Prostate gland (tissue), 2 donors: ENCODE measurements at places on chromosomes 5 and 9. TPM values are rescaled to one million over a fixed set of nuclear protein-coding genes. Genes with fewer than 3 reads are reported as not detected.

SHOC1 gene
- total RNA-seq = not detected

HAVCR2 gene
- 1.8 TPM for total RNA-seq

PCSK1 gene
- 0.34 TPM for total RNA-seq

SPATA31C1 gene
- total RNA-seq = 0.97 TPM

PCDHA13 gene
- total RNA-seq = 1.5 TPM

FOXD4 gene
- total RNA-seq = 0.51 TPM

HRH2 gene
- total RNA-seq = 5.3 TPM

PCDHGB6 gene
- total RNA-seq = 11.0 TPM

PLAC8L1 gene
- not detected for total RNA-seq

DNA sequence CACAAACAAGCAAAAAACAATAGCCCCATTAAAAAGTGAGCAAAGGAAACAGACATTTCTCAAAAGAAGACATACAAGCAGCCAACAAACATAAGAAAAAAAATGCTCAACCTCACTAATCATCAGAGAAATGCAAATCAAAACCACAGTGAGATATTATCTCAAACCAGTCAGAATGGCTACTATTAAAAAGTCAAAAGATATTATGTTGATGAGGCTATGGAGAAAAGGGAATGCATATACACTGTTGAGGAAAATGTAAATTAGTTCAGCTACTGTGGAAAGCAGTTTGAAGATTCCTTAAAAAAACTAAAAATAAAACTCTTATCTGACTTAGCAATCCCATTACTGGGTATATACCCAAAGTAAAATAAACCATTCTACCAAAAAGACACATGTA is 28.7 kb upstream of the BARX1 start:
- DNase-seq = no peak

DNA sequence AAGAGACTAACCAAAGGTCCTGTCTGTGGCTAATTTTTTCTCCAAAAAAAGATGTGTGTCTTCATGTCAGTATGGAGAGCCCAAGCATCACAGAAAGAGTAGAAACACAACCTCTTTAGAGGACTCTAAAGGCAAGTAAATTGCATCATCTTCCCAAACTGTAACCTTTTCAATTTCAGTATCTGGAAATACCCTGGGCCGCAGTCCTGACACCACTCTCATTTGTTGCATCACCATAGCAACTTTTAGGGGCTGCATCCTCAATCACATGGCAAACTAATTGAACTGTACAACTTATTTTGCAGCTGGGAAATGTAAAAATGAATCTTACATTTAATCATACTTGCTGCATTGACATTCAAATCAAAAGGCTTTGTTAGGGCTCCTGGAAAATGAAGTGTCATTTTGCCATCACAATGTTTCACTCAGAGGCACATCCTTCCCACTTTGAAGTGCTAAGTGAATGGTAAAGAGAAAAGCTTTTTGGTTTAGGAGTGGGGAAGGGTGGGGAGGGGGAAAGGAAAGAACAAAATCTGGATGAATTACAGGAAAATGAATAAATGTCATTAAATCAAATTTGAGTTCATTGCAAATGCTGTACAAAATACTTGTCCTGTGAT is 60.6 kb upstream of the GRIA1 start:
- DNase-seq = no peak

- no peak for DNase-seq
Measured at GRCh38 chr9:121860744-121861143, 209.3 kb downstream of the DAB2IP start.

- no peak for DNase-seq
Measured at GRCh38 chr5:13673511-13673910, 271.0 kb downstream of the DNAH5 start.

GRCh38 chr9:419571-420171 is 205.0 kb downstream of the DOCK8 start:
- DNase-seq = no peak

GRCh38 chr5:88248743-88249540 is 19.7 kb downstream of the TMEM161B start:
- DNase-seq = no peak

DNA sequence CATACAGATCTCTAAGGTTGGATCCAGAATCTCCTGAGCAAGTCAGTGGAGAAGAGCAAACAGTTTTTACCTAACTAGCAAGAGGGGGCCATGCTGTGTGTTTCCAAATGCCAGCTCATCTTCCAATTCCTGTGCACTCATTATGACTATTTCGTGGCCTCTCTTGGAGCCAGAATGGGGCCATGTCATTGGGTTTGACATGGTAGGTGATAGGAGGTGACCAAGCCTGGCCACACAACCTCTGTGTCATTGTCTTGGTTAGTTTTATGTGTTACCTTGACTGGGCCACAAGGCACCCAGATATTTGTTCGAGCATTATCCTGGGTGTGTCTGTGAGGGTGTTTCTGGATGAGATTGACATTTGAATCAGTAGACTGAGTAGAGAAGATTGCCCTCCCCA is 206.2 kb downstream of the HSPA4 start:
- DNase-seq = no peak

GRCh38 chr9:120365386-120365785 is 214.6 kb downstream of the CDK5RAP2 start:
- DNase-seq = no peak

GRCh38 chr5:123151227-123151909 is 62.3 kb downstream of the PRDM6 start:
- DNase-seq = no peak

- DNase-seq = no peak
Measured at GRCh38 chr9:76353280-76353679, 40.9 kb downstream of the RFK start.

DNA sequence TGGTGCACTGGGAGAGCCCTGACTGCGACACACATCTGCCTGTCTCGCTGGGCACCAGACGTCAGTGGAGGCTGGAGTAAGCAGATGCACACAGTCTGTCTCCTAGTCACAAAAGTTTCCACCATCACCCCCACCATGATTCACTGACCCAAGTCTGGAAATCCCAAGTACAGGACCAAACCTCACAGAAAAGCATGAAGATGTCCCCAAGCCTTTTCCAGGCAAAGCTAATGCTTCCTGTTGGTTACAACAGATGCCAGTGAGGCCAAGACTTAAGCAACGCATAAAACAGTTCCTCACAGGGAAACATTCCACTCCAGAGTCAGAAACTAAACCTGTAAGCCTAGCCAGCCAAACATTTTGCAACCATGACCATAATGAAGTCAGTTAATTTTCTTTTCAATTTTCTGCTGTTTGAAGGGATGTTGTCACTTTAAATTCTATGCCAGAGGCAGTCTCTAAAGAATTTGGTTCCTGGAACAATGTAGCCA is 259.3 kb upstream of the SLC30A5 start:
- no peak for DNase-seq

DNA sequence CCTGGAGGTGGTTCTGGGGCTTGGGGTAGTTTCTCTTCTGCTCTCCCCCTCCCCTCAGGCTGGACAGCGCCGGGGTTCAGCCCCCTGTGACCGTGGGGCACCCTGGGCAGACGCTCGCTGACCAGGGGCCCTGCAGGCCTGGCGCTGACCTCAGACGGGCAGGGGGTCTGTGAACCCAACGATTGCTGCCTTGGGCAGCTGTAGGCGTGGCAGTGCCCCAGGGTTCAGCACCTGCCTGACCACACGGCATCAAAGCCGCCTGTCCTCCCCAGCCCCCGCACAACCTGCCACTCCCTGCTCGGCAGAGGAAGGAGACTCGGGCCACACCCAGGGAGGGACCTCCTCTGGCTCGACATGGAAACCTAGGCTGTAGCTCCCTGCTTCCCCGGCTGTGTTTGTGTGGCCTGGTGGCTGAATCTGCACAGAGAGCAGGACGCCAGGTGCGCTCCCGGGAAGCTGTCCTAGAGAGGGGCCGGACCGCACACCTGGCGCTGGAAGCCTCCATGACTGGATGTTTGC is 12.2 kb downstream of the LCN12 start:
- no peak for DNase-seq

DNA sequence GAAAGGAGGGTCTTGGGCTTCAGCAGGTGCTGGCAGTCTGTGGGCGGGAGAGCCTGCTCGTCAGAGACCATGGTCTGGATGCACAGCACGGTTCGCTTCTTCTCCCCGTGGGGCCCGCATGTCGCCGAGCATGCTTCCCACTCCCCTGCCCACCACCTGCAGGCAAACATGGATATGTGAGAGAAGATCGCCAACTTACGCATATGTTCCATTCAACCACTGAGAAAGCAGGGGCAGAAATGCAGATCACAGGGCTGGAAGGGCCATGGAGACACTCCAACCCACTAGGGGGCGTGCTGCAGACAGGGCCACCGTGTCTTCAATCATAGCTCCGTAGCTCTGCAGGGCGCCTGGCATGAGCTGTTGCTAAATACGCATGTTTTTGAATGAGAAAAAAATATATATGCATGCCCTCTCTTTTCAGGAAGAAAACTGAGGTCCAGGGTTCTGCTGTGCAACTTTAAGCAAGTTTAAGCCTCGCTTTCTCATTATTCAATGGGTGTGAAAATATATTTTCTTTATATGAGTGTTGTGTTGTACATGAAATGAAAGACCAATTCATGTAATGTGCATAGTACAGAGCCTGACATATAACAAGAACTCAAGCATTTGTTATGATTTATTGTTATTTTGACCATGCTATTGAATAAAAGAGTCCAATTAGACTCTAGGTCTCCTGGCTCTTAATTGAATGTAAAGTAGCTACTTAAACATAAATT is 148.0 kb downstream of the TARS1 start:
- no peak for DNase-seq
